ENCODE measurements at places on chromosomes 5 and 9.

GRCh38 chr5:137268646-137269045, 230.5 kb downstream of the SPOCK1 start:
- no peak for DNase-seq

DNA sequence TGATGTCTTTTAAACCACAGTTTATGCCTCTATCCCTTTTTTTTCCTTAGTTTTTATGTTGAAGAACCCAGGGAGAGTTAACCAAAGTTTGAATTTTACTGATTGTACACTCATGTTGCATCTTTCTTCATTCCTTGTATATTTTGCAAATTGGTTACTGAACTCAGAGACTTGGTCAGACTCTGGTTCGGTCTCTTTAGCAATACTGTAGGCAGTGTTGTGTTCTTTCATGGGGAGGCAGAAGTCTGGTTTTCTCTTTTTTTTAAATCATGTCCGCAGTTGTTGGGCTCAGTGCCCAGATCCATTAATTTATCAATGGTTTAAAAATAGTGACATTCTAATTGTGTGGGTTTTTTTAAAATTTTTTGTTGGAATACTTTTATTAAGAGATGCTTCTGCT, 23.4 kb downstream of the UBE2R2 start:
- no peak for DNase-seq

DNA sequence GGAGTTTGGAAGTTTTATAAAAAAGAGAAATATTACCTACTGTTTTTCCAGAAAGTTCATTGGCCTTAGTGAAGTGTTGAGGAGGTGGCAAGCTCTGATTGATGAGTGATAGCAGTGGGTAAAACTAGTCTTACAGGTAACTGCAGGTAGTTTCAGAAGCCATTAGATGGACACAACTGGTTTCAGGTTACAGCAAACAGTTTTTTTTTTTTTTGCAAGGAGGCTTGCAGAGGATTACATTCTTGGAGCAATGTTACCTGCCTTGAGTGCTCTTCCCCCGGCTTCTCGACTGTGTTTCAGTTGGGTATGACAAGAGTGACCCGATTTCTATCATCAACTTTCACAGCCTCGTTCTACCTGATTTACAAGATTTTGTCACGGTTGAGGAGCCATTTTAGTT, 333.4 kb downstream of the YTHDC2 start:
- no peak for DNase-seq

DNA sequence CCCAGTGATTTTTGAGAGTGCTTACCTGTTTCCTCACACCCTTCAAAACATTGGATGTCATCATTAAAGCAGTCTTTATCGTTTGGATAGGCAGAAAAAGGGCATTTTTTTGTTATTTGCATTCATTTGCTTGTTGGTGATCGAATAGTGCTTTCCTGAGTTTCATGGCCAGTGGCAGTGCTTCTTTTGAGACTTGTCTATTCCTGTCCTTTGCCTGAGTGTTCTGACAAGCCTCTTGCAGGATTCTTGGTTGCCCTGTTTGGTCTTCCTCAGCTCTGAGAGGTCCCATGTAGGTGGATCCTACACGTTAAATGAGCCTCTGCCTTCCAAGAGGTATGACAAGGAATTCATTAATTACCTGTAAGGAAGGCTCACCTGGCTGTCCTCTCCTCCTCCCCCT, 52.8 kb downstream of the DAB2IP start:
- DNase-seq: no peak

GRCh38 chr5:6464441-6464840, 15.8 kb downstream of the UBE2QL1 start:
- DNase-seq: no peak

GRCh38 chr5:132760601-132761317, 13.5 kb downstream of the CCNI2 start:
- DNase-seq: no peak

GRCh38 chr5:45038366-45038987, 229.7 kb downstream of the MRPS30 start:
- DNase-seq: peak; percentile 80

- DNase-seq: no peak
Measured at GRCh38 chr5:75414241-75414640, 77.2 kb downstream of the HMGCR start.

- no peak for DNase-seq
Measured at GRCh38 chr9:2720179-2720654, 2.9 kb downstream of the KCNV2 start.

Measured in eye (tissue), 1 donor.